ENCODE measurements at places on chromosomes 6 and 20.
A peak's percentile ranks its signal among the peaks of the same experiment; 100 is the strongest.

DNA sequence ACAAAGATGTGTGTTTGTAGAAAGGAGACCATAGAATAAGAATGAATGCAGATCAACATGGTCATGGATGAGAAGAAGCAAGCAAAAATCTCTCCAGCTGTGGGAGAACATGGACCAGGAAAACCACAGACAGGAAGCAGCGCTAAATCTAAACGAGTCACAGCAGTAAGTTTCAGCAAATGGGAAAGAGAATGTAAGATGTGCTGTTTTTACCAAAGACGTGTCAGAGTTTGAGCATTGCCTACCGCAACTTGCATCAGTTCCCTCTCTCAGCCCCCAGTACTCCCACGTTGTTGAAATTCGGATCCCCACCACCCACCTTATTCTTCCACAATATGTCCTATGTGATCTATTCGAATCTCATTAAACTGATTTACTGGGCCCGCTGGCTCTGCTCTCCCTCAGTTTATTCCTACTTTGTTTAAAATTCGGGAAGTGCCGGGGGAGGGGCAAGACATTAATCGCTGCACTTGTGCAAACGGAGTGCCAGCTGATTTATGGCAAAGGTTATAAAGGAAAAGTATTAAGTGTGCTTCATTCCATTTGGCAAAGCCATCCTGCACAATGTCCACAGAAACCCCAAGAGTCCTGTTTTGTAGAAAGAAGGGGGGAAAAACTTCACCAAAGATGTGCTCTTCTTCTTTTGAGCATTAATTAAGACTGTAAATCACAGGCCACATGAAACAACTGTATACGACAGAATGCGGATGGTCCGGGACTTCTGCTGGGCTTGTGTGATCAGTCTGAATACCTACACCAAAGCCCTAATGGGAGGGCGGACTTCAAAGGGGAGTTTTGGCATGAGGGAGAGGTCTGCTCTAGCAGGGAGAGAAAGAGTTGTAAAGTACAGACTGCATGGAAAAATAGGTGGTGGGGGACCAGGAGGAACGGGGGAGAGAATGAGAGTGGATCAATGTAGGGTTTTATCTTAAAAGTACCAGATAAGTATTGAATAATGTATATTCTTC, 59.1 kb upstream of the PRDM1 start:
- no peak for DNase-seq

DNA sequence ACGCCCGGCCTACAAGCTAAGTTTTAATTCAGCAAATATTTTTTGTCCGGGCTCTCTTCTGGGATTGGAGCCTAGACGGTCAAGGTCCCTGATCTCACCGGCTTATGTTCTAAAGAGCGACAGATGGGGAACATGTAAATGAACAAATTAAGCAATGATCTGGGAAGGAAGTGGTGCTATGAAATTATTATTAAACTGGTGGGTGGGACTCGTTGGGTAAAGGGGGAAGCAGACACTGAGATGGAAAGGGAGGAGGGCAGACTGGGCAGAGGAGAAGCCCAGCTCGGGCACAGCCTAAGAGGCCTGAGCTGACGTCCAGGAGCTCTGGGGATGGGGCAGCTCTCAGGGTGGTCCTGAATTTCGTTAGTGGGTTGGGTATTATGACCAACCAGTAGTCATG, 81.8 kb upstream of the AGPAT4 start:
- DNase-seq, result no peak

DNA sequence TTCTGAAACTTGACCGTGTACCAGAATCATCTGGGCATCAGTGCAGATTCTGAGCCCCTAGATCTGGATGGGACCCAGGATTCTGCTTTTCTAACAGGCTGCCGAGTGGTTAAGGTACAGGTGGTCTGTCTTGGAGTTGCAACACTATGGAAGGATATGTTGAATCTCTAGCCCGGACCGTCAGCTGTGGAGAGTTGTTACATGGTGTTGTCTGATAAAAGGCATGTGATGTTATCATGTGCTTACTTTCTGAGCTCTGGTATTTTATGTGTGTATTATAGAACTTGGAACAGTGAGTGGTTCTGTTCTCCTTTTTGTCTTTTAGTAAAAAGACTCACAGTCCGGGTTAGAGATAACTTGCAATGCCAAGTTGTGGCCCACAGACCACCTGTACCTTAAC, 123.0 kb downstream of the JARID2 start:
- no peak for DNase-seq

- no peak for DNase-seq
These were observed 92.1 kb downstream of the RIN2 start for GRCh38 chr20:19850198-19850533.

GRCh38 chr6:51398793-51399192, 580.1 kb downstream of the TFAP2B start:
- no peak for DNase-seq

GRCh38 chr6:33755070-33755869, 8.6 kb upstream of the IP6K3 start:
- DNase-seq, result no peak

DNA sequence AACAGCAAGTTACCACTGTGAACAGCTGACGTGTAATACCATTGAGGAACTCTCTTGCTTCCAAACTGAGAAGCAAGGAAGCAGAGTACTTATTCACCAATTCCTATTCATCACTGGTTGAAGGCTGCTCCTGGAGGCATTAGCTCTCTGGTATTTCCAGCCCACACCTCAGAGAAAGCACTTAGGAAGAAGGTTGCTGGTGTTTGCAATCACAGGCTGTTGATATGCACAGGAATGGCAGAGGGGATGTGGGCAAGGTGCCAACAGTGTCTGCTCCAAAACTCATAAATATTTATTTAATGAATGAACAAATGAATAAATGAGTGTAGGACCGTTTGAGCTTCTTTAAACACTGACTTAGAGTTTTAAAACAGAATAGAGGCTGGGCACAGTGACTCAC, 6.9 kb upstream of the RRBP1 start:
- no peak for DNase-seq

DNA sequence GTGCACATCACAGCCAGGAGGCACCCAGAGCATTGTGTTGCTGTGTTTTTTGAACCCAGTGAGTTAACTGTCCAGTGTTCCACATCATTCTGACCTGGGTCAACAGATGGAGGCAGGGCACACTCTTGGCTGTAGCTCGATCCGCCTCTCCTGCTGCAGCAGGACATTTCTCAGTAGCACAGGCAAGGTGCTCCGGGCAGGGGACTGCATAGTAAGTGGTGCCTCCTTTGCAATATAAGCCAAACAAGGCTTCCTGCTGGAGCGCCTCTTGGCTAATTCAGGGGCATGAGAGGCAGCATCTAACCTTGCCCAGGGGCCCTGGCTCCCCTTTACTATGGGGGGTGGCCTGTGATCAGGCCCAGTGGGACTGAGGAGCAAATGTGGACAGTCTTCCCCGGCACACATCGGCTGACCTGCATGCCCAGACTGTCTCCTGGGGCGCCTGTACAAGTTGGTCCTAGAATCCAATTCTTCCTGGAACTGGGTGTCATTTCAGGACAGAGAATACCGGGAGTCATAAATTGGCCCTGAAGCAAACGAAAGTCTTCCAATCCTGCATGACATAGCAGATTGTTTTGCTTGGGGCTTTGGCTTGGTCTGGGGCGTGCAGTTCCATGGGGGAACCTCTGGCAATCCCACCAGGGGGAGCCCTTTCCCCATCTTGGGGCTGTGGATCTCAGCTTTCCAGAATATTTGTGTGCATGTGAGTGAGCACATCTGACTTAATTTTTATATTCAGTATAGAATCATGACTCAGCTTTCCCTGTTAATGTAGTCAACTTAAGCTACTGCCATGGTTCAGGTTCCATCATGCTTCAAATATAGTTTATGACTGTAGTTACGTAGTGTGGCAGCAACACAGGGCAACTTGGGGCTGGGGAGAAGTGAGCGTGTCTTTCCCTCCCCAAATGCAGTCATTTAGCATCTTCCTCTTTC, 56.0 kb upstream of the DDR1 start:
- DNase-seq, result peak; percentile 60

DNA sequence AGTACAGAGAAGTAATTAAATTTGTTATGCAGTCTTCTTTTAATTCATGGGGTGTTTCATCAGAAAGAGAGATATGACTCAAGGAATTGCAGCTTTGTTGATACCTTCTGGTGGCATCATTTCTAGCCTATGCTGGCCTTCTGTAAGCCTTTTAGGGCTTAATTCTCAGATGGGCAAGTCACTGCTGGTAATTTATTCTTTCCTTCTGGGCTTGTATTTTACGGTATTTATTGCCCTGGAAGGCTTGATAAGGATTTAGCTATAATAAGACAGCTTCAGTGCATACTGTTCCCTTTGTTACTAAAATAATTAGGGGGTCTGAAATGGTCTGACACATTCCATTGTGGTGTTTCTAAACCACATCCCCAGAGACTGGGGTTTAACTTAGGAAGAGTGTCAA, 57.9 kb upstream of the EMILIN3 start:
- DNase-seq, result no peak

GRCh38 chr6:105443941-105444340, 41.1 kb upstream of the PREP start:
- DNase-seq, result no peak

- DNase-seq, result no peak
These were observed 32.2 kb upstream of the MYB start for GRCh38 chr6:135148889-135149288.

DNA sequence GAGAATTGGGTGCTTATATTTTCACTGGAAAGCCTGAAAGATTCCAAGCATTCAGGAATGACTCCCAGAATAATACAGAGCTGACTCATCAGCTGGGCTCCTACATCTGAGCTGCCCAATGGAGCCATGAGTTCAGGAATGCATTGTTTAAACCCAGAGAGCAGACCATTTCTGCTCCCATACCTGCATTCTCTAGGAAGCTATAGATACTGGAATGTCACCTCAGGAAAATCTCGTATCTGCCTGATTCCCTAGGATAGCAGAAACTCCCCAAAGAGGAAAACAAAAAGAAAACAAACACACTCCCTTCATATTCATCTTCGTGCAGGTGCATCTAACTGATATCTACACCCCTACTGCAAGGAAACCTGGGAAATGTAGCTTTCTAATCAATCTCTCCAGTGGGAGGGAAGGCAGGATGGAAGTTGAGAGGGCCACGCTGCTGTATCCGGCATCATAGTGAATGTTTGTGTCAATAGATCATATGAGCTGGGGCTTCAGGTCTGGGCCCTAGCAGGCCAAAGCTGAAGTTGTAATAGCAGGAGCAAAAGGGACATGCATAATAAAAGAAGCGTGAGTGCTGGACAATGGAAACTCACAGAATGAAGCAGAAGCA, 8.2 kb upstream of the SLC2A12 start:
- no peak for DNase-seq

- peak; percentile 75 for DNase-seq
These were observed 108.2 kb downstream of the HFE start for GRCh38 chr6:26195376-26195923.

- DNase-seq, result no peak
These were observed 567.4 kb downstream of the C6orf118 start for GRCh38 chr6:164741938-164742451.

GRCh38 chr20:48155268-48155667, 370.0 kb upstream of the SULF2 start:
- no peak for DNase-seq

DNA sequence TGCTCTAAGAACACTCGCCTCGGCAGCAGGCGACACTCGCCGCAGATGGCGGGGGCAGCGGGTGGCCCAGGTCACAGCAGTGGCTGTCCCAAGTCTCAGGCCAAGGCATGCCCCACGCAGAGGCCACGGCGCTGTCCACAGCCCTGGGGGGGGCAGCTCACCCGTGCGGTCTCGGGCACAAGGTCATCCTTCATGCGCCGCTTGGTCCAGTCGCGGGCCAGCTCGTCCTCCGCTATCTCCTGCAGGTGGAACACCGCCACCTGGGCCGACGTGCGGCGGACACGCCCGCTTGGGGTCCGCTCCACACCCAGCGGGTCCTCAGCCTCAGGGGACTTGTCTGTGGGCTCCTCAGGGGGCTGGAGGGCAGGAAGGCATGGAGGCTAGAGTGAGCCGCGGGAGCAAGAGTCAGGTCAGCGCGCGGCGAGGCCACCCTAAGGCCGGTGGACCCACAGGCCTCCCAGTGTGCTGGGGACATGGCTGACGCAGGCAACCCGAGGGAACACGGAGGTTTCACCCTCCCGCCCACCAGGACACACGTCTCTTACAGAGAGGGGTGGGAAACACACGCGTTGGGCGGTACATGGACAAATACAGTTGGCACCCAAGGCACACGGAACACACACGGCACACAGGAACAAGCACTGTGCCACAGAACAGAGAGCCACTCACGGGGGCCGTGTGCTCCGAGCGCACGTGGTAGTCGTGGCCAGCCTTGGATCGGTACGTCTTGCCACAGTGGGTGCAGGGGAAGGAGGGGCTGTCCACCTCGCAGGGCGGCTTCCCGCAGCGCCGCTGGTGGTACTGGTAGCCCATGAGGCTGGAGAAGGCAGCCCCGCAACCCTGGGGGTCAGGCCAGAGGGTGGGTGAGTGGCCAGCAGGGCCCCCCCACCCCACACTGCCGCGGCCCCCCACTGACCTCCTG, 6.5 kb upstream of the UCKL1 start:
- no peak for DNase-seq

DNA sequence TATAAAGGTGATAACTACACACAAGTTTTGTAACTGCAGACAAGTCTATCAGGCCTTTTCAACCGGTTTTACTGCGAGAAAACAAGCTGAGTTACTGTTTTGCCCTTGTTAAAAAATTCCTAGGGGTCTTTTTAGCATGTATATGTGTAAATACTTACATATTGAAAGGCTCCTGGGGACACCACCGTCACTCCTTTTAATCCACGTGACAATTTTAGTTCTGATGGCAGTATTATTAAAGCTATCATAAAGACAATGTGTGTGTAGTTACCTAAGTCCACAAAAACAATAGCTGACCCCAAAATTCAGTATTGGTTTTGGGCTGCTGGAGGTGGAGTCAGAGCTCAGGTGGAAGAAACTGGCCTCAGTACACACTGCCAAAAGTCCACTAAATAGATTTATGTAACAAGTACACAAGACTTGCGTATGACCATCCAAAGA, 41.3 kb upstream of the HFE start:
- DNase-seq, result no peak

GRCh38 chr6:17416806-17417205, 23.4 kb downstream of the CAP2 start:
- no peak for DNase-seq

GRCh38 chr6:56346958-56347357, 99.6 kb upstream of the COL21A1 start:
- no peak for DNase-seq

DNA sequence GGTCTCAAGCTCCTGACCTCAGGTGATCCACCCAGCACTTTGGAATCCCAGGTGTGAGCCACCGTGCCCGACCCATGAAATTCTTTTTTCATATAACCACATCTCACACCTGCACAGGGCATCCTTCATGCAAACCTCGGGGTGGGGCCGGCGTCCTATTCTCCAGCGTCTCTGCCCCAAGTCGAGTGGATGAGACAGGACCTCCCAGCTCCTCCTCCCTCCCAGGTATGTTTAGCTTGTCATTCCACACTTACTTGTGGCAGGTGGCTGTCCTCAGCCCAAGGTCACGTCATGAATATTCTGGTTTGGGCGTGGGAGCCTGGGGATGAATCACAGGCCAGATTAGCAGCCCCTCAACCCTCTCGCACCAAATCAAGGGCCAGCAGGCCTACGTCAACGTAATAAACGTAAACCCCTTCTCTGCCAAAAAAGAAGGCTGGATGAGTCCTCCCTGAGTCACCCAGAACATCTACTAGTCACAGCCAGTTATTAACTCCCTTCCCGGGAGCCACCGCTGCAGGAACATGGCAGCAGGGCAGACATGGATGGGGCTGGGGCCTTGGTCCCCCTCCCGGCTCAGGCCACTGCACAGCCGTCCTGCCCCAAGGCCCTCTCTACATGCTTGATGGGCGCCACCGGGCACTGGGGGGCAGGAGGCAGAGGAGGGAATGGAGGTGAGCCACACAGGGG, 91.7 kb downstream of the YTHDF1 start:
- DNase-seq, result no peak

Data from stimulated activated CD8-positive, alpha-beta memory T cell treated with anti-CD3 and anti-CD28 coated beads, Interleukin-4, amount 100 ng/mL, for 1 hour (primary cell).